ENCODE measurements at places on chromosomes 1 and 21. TPM values are rescaled to one million over a fixed set of nuclear protein-coding genes. Genes with fewer than 3 reads are reported as not detected.

The NTMT2 gene
- not detected for polyA plus RNA-seq

The ERICH3 gene
- polyA plus RNA-seq, result 0.18 TPM

The STIL gene
- 0.54 TPM for polyA plus RNA-seq

The DEPDC1 gene
- 0.75 TPM for polyA plus RNA-seq

The SPRR5 gene
- not detected for polyA plus RNA-seq

The PDC gene
- polyA plus RNA-seq, result not detected

The KCNJ9 gene
- polyA plus RNA-seq, result not detected

The S1PR1 gene
- 142 TPM for polyA plus RNA-seq

The CCDC28B gene
- polyA plus RNA-seq, result 61.2 TPM
